ENCODE measurements at places on chromosomes 16 and 17.

DNA sequence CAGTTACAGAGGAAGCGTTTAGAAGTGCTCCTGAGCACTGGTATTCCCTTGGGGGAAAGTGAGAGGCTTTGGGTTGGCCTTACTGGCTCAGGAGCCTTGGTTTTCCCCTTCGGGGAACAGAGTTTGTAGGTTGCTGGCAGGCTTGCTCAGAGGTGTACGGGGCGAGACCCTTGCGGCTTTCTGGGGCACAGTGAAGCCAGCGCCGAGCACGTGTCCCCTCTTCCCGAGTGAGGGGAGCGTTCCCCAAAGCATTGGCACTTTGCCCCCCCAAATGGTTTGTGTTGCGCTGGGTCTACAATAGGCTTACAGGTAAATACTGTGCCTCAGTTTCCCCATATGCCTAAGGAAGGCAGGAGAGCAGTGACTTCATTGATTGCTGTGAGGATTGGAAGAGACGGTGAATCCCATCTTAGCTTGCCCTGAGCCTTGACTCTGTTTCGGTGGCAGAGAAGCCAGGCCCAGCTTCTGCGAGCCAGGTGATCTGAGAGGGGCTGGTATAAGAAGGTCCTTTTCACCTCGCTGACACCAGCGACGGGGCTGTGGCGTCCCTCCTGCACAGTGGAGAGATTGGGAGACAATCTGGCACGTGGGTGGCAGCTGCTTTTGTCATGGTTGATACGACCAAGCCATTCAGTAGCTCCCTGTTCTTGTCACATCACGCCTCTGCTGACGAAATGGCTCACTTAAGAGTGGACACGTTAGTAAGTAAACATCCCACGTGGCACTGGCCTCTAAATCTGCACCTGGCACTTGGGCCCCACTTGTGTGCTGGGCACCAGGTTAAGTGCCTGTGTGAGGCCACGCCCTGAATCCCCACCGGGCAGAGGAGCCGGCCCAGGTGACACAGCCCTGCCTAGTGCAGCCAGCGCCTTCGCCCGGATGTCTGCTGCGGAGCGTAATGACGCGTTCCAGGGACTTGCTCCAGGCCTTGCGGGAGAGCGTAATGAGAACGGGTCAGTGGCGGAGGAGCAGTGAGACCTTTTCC lies 55.0 kb downstream of the MEAK7 start:
- no peak for DNase-seq

- DNase-seq, result no peak
Observed at GRCh38 chr16:90061437-90061836, 15.7 kb downstream of the PRDM7 start.

DNA sequence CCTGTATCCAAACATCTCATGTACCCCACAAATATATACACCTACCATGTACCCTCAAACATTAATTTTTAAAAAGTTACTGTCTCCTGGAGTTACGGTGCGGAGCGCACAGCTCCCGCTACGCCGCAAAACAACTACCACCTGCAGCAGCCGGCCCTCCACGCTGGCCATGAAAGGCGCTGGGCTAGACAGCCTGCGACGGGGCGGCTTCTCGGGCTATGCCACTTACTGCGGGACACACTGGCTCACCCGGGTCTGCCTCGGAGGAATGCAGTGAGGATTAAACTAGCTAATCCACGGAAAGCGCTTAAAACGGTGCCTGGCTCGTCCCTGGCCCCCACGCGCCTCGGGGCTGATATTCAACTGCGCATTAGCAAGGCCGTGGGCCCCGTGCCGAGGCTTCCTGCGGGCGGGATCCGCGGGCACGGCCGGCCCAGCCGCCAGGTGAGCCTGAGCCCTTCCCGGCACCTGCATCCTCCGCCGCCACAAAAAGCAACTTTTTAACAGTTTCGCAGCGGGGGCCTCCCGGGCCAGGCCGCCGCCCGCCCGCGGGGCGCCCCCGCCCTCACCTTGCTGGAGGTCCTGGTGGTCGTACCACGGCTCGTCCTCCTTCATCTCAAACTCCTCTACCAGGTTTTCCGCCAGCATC lies 633 bp downstream of the CDR2 start:
- DNase-seq, result peak; percentile 54

- peak; percentile 67 for DNase-seq
Observed at GRCh38 chr17:80720610-80721577, 176.3 kb downstream of the RPTOR start.
